ENCODE measurements at places on chromosomes 12 and 14. TPM values are rescaled to one million over a fixed set of nuclear protein-coding genes. Genes with fewer than 3 reads are reported as not detected.

The WBP11 gene
- 51.7 TPM for total RNA-seq

GRCh38 chr12:19575337-19576243 is 136.3 kb downstream of the AEBP2 start:
- DNase-seq = peak; percentile 81

The RNU4-1 gene
- 3,560 TPM for total RNA-seq

- DNase-seq = no peak
Measured at GRCh38 chr14:90741682-90741946, 74.6 kb downstream of the TTC7B start.

GRCh38 chr14:43503508-43503907 is 1003.6 kb downstream of the FSCB start:
- no peak for DNase-seq

The PTPRQ gene
- 0.38 TPM for total RNA-seq

The FAR2 gene
- total RNA-seq = 3.3 TPM

GRCh38 chr12:2682296-2683251 is 112.2 kb upstream of the FKBP4 start:
- DNase-seq = no peak

DNA sequence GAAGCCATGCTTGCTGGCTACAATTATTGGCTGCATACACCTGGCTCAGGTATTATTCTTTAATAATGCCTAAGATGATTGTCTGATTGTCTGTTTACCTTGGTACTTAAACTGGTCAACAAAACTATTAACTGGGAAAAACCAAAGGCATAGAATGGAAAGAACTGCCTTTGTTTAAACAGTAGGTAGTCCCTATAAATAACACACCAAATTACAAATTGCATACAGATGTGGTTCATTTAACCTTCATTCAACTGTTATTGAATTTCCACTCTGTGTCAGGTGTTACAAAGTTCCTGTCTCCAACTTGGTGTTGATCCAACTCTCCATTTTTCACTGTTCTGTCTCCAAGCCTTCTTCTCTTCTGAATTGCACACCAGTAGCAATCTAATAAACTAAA is 79.8 kb upstream of the FSCB start:
- no peak for DNase-seq

DNA sequence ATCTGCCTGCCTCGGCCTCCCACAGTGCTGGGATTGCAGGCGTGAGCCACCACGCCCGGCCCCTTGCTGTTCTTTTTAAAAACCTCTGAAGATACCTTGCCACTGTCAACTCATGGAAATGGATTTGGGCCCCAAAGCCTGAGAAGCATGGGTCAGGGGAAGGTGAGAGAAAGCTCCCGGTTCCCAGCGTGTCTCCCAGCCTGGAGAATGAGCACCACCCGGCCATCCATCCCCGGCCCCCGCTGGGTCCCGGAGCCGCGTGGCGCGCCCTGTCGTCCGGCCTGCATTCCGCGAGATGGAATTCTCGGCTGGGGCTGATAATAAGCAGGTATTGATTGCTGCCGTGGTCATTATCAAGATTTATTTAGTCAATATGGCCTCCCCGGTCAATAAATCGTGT is 126.5 kb upstream of the MYL2 start:
- DNase-seq = no peak
